ENCODE measurements at places on chromosomes 1 and 21.

DNA sequence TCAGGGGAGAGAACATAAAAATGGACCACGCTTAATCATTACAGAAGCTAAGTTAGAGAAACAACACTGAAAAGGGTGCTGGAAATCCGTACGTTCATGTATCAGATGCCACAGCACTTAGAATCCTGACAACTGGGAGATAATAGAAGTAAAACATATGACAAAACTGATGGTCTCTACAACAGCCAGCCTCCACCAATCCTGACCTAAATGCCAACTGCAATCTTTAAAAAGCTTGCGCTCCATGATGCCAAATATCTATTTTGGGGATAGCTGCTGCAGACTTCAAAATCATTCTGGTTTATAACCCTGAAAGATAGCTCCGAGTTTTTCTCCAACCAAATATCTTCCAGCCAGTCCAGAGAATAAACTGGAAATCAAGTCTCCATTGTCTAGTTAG lies 178.3 kb downstream of the RERE start:
- DNase-seq = no peak

DNA sequence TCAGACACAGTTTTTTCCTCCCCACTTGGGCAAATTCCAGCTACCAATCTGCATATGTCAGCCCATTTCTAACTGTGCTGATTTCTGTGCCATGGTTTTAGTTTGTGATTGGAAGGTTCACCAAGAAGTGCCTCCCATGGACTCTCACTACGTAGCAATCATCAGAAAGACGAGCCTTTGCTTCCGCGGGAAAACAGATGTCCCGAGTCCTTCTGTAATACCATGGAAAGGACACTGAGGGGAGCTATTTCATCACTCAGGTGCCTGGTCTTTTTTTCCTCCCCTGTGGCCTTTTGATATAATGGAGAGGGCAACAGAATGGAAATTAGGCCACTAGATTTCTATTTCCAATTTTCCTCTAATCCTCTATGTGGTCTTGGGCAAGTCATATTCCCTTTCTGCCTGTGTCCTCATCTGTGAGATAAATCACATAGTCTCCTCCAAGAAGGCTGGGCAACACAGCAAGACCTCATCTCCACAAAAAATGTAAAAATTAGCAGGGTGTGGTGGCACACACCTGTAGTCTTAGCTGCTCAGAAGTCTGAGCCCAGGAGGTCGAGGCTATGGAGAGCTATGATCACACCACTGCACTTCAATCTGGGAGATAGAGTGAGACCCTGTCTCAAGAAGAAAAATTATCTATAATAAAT lies 24.8 kb downstream of the LEMD1 start:
- no peak for DNase-seq

DNA sequence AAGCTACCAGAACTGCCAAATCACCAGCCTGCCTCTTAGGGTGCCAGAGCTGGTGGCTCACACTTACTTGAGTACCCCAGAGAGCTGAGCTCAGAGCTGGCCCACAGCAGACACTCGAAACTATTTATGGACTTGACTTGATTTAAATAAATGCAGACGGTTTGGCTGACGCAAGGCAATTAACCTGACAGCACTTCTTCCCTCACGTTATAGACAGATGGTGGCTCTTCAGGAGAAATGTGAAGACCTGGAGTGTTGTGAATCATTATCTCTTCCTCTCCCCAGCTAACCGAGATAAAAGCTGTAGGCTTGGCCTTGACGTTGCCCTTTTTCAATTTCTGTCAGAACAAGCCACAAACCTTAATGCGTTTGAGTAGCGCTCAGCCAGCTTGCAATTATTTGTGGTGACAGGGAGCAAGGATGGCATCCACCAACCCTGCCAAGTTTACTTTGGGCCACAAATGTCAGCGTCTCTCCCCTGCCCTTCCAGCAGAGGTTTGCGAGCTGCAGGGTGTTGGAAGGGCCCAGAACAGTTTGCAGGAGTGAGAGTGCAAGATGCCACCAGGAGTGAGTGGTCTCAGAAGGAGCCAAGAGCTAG lies 34.0 kb upstream of the BCAR3 start:
- DNase-seq = no peak

- peak; percentile 9 for DNase-seq
Observed at GRCh38 chr21:41170442-41170841, 2.5 kb downstream of the BACE2 start.

- no peak for DNase-seq
Observed at GRCh38 chr1:160117709-160118183, 2.2 kb downstream of the ATP1A2 start.

DNA sequence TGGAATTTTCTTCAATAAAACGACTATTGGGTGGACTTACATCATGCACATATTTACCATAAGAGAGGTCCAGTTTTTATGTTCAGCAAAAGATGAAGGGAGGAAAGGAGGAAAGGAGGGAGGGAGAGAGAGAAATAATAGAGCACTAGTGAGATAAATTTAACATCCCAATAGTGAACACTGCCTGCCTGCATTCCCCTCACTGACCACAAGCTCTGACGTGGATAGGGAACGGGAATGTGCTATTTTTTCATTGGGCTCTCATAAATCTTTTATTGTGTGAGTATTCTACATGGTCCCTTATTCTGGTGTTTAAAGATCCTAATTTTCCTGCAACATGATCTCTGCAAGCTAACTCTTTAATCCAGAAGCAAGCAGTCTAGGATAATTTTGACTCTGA lies 82.1 kb downstream of the TTC3 start:
- no peak for DNase-seq

DNA sequence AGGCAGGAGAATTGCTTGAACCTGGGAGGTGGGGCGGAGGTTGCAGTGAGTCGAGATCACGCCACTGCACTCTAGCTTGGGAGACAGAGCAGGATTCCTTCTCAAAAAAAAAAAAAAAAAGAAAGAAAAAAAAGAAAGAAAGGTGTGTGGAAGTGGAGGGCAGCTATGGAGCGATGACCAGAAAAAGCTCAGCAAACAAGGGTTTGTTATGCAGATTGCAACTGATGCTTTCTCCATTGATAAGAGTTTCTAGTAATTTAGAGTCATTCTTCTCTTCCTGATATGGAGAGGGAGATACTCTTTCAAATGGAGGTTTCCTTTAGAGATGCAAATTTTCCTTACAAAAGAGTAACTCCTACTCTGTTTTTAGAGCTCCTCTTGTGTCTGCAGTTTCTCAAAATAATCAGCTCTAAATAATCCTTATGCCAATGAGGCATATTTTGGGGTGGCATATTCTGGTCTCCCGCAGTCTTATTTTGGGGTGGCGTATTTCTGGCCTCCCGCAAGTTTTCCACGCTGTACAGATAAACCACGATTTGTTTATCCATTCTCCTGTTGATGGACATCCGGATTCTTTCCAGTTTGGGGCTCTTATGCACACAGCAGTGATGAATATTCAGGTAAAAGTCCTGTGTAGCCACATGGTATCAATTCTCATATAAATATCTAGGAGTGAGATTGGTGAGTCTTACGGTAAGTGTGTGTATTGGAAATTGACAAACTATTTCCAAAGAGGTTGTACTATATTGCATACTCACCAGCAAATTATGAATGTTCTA lies 30.7 kb upstream of the RCC2 start:
- no peak for DNase-seq

DNA sequence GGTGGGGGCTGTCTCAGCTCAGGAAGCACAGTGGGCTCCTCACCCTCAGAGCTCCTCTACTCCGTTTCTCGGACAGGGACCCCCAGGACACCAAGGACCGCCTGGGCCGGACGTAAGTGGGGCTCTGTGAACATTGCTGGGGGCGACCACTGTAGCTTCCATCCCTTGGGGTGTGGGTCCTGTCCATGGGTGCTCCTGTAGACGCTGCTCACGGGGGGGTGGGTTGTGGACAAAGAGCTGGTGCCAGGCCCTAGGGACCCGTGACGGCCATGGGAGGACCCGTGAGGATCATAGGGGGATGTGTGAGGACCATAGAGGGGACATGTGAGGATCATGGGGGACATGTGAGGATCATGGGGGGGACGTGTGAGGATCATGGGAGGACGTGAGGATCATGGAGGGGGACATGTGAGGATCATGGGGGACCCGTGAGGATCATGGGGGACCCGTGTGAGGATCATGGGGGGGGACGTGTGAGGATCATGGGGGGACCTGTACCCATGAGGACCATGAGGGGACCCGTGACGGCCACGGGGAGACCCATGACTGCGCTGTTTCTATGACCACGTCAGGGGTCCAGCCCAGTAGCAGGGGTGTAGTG lies 18.1 kb downstream of the COL6A1 start:
- DNase-seq = no peak

GRCh38 chr1:244614879-244615278 lies 38.0 kb upstream of the DESI2 start:
- no peak for DNase-seq

GRCh38 chr1:11873395-11874257 lies 14.9 kb upstream of the NPPB start:
- DNase-seq = no peak

- no peak for DNase-seq
Observed at GRCh38 chr1:199811163-199811562, 216.3 kb upstream of the NR5A2 start.

GRCh38 chr1:209751627-209752231 lies 4.1 kb upstream of the TRAF3IP3 start:
- no peak for DNase-seq

- DNase-seq = no peak
Observed at GRCh38 chr1:59151860-59152259, 145.0 kb upstream of the FGGY start.

DNA sequence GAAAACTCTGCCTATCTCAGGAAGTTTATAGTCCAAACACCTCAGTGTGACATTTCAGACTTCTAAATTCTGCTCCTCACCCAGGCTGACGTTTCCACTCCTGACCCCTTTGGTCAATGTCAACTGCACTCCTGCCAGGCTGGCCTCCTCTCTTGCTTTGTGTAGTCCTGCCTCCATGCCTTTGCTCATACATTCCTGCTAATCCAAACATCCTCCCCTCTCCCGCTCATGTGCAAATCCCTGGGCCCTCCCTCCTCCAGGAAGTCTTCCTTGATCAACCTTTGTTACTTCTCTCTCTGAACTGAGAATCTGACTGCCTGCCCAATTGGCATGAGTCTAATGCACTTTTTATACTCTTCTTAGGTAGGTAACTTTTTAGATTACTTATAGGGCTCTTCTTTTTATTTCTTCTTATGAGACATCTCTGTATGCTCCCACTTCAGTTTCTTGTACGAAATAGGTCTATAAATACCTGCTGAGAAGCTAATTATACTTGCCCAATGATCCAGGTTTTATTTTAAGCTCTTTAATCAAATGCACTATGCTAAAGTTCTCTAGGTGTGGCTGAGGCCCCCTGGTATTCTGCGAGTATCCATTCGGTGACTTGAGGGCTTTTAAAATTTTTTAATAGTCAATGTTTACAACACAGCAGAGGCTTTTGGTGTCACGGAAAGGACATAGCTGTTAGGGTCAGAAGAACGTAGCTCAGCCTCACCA lies 128.1 kb downstream of the PLXNA2 start:
- DNase-seq = no peak

- DNase-seq = no peak
Observed at GRCh38 chr21:23861911-23862504, 1745.3 kb downstream of the MRPL39 start.

- no peak for DNase-seq
Observed at GRCh38 chr1:232657426-232658005, 27.6 kb upstream of the SIPA1L2 start.

- no peak for DNase-seq
Observed at GRCh38 chr1:19756480-19756879, 43.2 kb downstream of the TMCO4 start.

DNA sequence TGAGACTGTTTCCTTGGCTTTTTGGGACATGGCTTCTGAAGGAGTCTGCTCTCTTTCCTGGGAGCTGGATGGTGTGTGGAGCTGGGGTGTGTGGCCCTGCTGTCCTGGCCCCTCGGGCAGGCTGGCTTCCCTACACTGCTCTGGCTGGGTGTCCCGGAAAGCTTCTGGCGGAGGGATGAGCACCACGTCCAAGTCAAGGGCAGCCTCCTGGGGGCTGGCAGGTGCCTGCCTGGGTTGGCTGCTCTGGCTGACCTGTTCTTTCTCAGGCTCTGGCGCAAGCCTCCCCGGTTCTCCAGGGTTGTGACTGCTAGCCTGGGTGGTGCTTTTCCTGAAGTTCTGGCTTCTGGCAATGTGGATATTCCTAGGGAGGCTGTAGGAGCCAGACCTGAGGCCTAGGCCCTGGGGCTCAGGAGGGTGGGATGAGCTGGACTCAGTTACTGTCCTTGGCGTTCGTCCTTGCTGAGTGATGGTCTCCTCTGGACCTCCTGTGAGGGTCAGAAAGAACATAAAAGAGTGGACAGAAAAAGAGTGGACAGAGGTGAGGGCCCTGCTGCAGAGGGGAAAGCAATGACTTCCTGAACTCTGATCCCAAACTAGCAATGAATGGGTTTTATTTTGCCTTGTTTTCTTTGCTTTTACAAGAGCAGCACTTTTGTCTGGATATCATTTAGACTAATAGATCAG lies 9.4 kb downstream of the C1orf116 start:
- DNase-seq = no peak

- DNase-seq = no peak
Observed at GRCh38 chr1:42259059-42259738, 75.8 kb downstream of the FOXJ3 start.

DNA sequence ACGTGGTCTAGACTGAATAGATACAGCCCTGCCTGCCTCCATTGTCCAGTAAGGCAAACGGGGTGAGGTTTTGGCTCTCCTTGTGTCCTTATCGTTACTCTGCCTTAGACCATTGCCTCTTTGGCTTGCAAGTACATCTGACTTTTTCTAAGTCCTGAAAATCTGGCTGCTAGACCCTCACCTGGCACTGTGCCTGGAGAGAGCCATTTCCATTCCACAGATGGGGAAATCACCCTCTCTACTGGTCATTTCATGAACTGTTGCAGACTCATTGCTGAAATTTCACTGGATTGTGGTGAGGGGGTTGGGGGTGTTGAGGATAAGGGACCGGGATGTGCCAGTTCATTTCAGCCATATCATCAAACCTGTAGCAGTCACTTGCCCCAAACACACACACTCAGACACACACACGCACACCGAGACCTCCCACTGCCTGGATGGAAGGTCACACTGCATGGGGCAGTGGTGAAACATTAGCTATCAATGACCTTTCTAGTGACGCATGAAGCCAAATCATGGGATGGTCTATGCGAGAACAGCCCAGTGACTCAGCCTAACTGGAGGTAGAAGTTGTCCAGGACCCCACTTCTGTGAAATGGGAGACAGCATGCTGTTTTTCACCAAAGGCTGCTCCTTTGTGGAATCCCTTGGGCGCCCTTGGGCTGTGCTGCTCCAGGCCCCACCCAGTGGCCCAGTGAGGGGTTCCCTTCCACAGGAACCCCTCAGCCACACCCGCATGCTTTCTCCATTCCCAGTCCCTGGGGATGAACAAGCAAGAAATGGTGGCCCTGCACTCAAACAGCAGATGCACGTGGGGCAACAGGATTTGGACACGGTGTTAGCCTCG lies 34.9 kb upstream of the VASH2 start:
- no peak for DNase-seq
